ENCODE measurements at places on chromosomes 12 and 14.
A peak's percentile ranks its signal among the peaks of the same experiment; 100 is the strongest.

DNA sequence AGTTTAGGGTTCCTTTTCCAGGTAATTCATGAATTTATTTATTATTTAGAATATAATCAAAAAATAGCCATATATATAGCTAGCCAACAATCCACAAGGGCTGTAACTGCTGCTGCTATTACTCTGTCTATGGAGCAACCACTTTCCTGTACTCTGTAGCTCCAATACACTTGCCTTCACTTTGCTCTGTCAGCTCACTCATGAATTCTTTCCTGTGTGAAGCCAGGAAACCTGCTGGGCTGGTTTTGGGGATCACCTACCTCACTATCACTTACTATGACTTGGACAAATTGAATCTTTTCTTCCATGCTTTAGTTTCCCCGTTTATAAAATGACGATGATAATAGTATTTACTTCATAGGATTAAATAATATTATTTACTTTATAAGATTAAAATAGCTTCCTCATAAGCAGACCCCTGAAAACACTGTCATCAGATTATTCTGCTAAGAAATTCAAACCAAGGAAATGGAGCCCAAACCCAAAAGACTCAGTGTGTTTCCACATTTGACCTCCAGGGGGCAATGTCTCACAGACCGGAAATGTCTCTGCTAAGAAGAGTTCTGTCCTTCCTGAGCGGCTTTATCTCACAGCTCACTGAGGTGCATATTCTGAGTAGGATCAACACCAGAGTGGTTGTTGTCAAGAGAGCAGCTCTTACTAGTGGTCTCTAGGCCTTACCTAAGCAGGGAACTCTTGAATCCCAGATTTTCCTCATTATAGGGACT is 457.1 kb downstream of the DAD1 start:
- DNase-seq, result peak; percentile 40

DNA sequence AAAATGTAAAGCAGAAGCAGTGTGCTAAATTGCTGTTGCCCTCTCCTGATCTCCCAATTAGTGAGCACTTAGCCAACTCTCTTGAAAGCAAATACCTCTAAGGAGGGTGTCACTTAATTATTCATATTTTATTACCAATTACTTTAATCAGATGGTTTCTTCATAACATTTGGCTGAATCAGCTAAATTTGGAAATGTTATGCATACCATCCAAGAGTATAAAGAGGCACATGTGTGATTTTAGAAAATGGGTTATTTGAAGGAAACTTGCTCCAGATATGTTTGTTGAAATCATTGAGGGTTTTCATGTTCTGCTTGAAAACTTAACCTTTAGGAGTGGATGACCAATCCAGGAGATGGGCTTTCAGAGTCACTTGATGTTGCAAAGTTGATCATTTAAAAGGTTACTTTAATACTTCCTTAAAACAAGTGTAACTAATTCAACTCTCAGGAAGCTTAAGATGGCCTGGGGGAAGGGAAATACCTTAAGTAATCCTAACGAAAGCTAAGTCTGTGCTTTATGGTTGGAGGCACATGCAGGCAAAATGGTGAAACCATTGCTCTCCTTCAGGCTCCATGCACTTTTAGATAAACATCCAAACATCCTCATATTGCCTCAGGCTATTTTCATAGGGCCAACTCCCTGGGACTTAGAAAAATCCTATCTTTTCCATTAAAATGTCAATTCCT is 434.5 kb downstream of the MDGA2 start:
- DNase-seq, result no peak

DNA sequence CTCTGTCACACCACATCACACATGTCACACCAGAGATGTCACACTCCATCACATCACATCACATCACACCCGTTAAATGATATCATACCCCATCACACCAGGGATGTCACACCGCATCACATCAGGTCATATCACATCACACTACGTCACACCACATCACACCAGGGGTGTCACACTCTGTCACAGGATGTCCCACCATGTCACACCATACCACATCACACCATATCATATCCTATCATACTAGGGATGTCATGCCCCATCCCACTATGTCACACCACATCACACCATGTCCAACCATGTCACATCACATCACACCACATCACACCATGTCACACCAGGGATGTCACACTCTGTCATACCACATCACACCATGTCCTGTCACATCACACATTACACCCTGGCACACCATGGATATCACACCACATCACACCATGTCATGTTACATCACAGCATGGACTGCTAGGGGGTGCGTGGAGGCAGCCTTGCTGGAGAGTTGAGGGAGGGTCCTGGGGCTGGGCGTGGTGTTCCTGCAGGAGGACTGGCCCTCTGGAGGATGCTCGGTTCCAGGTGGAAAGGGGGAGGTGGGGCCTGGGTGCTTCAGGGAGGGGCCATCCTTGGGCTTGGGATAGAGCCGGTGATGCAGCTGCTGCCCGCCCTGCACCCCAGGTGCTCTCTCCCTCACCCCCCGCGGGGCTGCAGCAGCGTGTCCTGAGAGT is 134.6 kb downstream of the TMEM121 start:
- no peak for DNase-seq

DNA sequence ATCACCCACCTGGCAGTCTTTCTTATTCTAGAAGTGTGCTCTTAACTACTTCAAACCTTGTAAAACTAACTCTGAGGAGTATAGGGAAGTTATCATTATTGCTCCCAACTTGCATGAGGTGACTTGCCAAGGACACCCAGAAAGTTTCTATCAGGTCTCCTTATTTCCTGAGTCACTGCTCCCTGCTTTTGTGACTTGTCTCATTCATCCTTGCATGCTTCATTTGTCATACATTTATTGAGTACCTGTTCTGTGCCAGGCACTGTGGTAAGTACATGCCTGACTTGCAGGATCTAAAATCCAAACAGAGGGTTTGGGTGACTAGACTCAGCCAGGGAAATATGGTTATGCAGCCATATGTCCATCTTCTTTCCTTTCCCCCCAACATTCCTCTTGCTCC is 25.5 kb downstream of the CFAP251 start:
- no peak for DNase-seq

DNA sequence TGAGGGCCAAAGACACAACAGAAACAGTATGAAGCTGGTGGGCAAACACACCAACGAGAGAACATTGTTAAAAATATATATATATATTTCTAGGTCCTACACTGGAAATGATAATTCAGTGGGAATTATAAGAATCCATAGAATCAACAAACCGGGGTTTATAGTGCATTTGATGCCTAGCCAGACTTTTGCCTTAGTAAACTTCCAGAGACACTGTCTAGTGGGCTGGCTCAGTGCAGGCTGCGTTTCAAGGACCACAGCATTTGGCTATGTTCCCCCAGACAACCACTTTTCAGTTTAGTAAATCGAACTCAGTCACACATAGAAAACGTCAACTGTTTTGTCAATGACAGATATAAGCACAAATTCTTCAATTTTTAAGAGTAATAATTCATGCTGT is 41.9 kb downstream of the SLC38A4 start:
- DNase-seq, result no peak

DNA sequence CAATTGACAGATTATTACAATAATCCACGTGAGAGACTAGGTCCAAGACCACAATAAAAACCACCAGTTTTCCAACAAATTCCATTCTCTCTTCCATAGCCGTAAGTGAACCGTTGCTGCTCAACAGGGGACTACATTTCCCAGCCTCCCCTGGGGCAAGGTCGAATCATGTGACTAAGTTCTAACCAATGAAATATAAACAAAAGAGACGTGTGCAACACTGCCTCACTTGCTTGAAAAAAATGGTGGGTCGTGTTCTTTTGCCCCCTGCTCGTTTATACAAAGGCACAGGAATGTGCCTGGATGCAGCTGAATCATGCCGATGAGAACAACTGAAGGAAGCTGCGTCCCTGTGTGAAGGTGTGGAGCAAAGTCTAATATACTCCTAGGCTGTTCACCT is 51.1 kb downstream of the HSPB8 start:
- peak; percentile 61 for DNase-seq

GRCh38 chr12:7869137-7869536 is 3.6 kb downstream of the SLC2A14 start:
- no peak for DNase-seq

DNA sequence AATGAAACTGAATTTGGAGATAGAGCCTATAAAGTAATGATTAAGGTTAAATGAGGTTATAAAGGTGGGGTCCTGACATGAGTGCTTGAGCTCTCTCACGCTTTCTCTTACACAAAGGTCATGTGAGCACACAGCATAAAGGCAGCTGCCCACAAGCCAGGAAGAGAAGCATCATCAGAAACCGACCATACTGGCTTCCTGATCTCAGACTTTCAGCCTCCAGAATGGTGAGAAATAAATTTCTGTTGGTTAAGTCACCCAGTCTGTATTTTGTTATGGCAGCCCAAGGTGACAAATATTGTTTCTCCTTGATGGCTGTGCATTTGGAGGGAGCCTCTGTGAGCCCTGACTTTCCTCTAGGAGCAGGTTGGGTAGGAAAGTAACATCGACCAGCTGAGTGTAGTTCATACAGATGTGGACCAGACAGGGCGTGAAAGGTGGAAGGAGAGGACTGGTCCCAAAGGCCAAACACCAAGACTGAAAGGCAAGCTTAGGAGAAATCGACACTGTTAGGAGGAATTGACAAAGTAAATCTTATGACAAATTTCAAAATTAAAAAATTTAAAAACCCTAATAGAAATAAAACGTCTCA is 97.6 kb upstream of the SLC38A2 start:
- no peak for DNase-seq

DNA sequence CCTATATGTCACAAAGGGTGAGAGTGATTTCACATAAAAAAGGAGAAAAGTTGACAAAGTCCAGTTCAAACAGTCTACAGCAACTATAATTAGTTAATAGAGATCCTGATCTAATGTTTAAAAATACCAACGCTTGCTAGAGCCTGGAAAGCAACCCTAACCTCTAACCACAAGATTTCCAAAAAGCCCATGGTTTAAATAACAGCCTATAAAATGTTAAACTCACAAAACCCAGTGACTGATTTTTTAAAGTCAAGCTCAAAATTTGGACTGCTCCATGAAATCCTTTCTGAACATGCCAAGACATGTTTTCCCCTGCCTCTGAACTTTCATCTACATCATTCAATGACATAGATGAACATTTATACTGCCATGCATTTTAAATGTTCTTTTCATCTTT is 81.6 kb downstream of the PLEKHG7 start:
- DNase-seq, result no peak

DNA sequence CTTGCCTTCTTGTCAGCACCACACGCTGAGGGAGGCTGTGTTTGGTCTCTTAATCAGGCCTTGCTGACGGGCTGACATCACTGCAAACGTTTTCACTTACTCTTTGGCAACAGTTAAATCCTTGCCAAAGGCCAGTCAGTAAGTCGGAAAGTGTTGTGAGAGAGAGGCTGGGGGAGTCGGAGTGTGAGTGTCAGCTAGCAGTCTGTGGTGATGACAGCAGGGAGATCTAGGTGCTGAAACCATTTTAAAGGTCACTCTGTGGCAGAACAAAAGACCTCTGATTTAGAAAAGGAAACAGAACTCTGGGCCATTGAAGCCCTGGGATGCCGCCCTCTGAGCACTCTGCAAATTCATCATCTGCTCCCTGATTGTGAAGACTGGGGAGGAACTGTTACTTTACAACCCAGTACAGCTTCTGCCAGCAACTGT is 143.5 kb downstream of the PAX9 start:
- DNase-seq, result no peak

- no peak for DNase-seq
These were observed 266.2 kb downstream of the TMTC2 start for GRCh38 chr12:82952946-82953345.

DNA sequence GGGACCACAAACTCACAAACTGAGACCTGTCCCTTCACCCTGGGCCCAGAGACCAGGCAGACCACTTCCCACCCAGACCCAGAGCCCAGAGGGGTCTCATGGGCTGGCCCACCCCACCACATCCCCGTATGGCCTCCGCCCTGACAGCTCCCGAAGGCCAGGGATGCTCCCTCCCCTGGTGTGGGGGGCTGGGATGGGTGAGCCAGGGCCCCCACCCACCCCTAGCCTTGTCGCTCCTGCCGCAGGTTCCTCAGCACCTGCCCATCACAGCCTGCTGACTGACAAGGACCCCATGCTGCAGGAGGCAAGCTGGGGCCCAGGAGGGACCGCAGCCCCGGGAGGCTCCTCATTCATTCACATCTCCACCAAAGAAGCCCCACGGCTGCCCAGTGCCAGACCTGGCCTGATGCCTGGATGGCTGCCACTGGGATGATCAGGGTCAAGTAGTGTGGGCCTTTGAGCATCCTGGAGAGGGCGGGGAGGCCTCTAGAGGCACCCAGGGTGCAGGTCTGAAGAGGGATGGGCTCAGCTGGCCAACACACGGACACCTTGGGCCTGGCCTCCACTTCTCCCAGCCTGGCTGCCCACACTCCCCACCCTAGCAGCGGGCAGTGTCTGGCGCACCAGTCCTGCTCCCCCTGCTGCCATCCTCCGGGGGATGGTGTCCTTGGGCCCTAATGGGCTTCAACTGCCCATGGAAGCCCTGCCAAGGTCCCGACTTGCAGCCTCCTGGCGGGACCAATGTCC is 24.7 kb upstream of the GPR132 start:
- no peak for DNase-seq

DNA sequence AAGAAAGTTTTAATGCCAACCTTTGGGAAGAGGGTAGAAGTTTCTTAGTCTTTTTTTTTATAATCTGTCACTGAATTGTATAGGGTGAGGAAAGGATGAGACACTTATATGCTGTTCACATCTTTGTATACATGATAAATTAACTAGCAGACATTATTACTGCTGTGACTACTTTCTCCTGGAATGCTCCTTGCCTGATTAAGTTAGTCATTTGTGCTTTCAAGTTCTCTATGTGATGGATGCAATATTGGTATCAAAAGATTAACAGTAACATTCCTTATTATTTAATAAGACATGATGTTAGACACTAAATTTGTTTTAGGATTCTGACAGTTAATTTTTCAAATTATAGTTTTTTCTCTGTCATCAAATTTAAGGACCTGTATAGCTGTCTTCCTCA is 223.4 kb upstream of the GARIN2 start:
- DNase-seq, result no peak

DNA sequence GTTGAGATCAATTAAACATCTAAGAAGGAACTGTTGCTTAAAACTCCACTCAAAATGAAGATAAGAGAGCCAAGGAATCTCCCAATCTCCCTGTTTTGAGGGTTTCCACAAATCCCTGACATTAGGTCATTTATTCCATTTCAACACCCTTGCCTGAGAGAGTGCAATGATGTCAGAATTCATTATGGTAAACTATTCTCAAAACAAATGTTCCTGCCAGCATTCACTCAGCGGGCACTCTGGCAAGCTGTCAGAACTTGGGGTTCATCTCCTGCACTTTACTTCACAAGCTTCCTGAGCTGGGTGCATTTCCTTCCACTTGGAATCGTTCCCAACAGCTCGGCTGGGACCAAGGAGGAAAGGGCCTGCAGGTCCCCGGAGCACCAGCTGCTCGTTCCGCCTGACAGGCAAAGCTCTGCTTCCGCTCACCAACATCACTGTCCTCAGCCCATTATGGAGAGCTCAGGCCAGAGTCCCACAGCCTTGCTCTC is 117.8 kb downstream of the TTC7B start:
- DNase-seq, result no peak

- no peak for DNase-seq
These were observed 2.3 kb downstream of the MTERF2 start for GRCh38 chr12:106984588-106985137.

All from neural crest cell (in vitro differentiated cells).